ENCODE measurements at places on chromosomes 12 and 14.

DNA sequence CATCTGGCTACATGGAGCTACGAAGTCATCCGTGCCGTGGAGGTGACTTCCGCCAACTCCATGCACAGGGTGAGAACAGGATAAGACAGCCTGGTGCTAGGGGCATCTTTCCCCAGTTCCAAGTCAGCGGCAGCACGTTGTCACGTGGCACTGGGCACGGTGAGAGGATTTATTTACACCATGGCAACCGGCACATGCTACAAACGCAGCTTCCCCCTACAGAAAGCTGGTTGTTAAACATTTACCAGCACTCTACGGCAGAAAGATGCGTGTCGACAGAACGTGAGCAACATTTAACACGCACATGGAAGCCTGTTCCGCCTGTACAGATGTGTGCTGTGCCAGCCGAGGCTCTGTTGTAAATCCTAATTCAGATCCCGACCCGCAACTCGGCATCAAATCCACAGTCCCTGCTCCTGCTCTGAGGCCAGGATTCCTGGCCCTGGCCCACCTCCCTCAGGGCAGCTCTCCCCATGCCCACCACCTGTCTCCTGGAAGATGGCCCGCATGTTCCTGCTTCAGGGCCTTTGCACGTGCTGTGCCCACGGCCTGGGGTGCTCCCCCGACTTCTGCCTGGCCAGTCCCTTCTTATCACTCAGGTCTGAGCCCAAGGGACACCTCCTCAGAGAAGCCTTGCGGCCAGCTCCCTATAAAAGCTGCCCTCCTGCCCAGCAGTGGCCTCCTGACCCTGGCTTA lies 114.1 kb downstream of the RFLNA start:
- peak overlapping the region; percentile 45 for H3K27ac ChIP-seq
- DNase-seq, result peak; percentile 45
- H3K27me3 ChIP-seq, result no peaks in the 10 kb centered on the region
- H3K36me3 ChIP-seq, result no peaks in the 10 kb centered on the region
- peaks cover 56% of the 10 kb centered on the region for H3K4me1 ChIP-seq
- H3K4me3 ChIP-seq, result no peak overlapping the region

DNA sequence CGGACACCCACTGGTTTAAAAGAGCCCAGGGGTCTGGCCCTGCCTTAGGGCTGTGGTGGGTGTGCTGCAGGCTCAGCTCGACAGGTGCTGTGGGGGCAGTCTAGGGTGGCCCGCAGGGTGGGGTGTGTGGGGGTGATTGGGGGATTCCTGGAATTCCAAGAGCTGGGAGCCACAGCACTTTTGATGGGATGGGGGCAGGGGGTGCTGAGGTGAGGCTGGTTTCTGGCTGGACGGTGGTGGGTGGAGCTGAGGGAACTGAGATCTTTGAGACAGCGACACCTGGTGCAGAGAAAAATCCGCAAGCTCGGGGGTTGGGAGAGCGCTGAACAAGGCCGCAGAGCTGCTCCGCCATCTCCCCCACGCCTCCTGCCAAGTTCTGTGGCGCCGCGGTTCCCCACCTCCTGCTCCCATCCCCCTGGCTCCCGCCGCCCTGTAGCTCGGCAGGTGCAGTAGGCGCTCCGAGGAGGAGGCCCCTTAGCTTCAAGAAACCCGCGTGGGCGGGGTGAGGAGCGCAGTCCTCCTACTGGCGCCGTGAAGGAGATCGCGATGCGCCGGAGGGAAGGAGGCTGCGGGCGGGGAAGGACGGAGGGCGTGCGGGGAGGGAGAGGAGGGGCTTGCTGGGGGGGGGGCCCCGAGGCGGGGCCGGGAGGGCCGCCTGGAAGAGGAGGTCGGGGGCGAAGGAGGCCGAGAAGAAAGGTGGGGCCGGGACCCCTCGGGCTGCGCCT lies 1.3 kb upstream of the TEDC1 start:
- peaks cover 63% of the 10 kb centered on the region for H3K4me1 ChIP-seq
- peak; percentile 93 for DNase-seq
- H3K27ac ChIP-seq, result peak overlapping the region; percentile 98
- peaks cover 16% of the 10 kb centered on the region for H3K27me3 ChIP-seq

GRCh38 chr12:21499765-21500164 lies 1.7 kb downstream of the RECQL start:
- H3K4me3 ChIP-seq, result no peak overlapping the region
- H3K36me3 ChIP-seq, result no peaks in the 10 kb centered on the region
- DNase-seq, result no peak
- H3K27ac ChIP-seq, result no peak overlapping the region

DNA sequence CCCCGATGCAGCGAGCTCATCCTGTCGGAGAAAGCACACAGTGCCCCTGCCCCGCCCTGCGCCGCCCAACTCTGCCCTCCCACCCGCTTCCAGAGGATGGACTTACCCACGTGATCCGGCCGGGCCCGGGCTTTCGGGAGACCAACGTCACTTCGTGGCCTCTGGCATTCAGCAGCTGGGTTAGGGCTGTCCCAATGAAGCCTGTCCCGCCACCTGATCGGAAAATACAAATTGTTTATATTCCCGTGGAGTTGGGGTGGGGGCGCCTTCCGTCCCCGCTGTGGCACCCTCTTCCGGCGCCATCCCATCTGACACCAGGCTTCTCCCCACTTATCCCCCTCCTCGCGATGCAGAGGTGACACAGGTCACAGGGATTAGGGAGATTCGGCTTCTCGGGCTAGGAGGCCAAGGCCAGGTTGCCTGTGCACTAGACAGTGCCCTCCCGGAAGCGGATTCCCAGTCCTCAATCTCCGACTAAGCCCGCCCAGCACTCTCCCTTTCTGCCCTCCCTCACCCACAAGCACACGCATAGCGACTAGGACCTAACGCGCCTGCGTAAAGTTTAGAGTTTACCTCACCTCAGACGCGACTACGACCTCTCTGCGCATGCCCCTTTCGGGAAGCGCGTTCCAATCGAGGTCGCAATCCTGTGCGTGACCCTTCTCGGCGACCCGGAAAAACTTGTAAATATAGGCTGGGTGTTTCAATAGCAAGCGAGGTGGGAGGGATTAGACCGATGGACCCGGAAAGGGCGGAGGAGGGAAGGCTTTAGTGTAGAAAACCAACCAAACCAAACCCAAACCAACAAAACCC lies at the start of gene SDR39U1:
Gene SDR39U1 (minus strand): TSS at position 537 of the 813 bp plus-strand sequence. CDS start 7 bp downstream, at position 530.
- peak within 1 kb of the TSS; percentile 95 for H3K27ac ChIP-seq
- H3K4me1 ChIP-seq, result peaks cover 37% of the 10 kb centered on the region
- peak; percentile 98 for DNase-seq
- no peaks in the 10 kb centered on the region for H3K27me3 ChIP-seq

DNA sequence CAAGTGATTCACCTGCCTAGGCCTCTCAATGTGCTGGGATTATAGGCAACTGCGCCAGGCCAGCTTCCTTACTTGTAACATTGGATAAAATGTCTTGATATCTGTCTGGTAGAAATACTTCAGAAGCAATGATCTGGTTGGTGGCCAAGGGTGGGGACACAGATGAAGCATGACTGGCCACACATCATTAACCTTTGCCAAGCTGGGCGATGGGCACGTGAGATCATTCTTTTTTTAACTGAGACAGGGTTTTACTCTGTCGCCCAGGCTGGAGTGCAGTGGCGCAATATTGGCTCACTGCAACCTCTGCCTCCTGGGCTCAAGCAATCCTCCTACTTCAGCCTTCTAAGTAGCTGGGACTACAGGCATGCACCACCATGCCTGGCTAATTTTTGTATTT lies 31.1 kb downstream of the PLEKHH1 start:
- no peaks in the 10 kb centered on the region for H3K36me3 ChIP-seq
- no peaks in the 10 kb centered on the region for H3K4me1 ChIP-seq
- H3K27me3 ChIP-seq, result no peaks in the 10 kb centered on the region
- no peak for DNase-seq

- no peak for DNase-seq
- no peaks in the 10 kb centered on the region for H3K4me1 ChIP-seq
- no peak overlapping the region for H3K4me3 ChIP-seq
- H3K27ac ChIP-seq, result no peak overlapping the region
Observed at GRCh38 chr12:2973566-2973965, 14.4 kb downstream of the TEAD4 start.

GRCh38 chr14:39184628-39185255 lies 9.7 kb downstream of the PNN start:
- H3K27ac ChIP-seq, result no peak overlapping the region
- H3K4me1 ChIP-seq, result no peaks in the 10 kb centered on the region
- no peaks in the 10 kb centered on the region for H3K27me3 ChIP-seq
- DNase-seq, result no peak
- H3K36me3 ChIP-seq, result no peaks in the 10 kb centered on the region

DNA sequence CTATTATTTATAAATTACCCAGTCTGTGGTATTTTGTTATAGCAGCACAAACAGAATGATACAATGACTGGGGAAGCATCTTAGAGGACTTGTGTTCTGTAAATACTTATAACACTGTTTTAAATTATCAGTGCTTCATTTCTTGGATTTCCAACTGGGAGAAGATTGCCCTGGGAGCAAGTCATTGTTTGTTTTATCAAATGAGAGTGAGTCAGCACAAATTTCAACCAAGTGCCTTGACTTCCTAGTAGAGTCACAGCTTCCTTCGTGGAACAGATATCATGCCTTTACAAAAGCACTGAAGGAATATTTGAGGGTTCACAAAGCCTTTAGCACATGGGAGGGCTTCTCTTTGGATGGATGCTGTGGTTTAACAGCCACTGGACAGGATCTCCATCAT lies 234.1 kb downstream of the KTN1 start:
- no peak for DNase-seq
- no peaks in the 10 kb centered on the region for H3K36me3 ChIP-seq
- no peak overlapping the region for H3K27ac ChIP-seq
- H3K27me3 ChIP-seq, result no peaks in the 10 kb centered on the region
- no peak overlapping the region for H3K4me3 ChIP-seq
- no peaks in the 10 kb centered on the region for H3K4me1 ChIP-seq

DNA sequence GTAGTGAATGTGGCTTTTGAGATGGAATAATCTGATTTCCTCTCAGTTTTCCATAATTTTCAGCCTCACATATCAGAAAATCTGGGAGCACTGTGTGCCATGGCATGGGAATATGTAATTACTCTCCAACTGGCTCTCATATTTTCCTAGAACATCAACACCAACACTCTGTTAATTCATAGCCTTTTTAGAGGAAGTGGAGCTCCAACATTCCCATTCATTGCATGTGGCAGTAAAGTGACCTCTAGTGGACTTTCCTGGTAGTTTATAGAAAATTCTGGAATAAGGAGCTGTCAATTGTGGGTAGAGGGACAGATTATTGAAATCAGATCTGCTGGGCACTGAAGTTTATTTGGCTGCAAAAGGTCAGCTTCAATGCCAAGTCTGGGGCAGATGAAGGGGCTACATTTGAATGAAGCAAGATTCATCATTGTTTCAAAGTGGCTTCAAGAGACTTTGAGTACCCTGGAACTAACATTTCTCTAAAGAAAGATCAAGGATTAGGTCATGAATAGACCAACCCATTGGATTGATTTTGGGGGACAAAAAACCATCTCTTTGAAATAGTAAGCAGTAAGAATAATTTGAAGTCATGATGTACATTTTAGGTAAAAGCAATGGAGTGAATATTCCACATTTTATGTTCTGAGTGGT lies 23.6 kb upstream of the USP44 start:
- no peak overlapping the region for H3K27ac ChIP-seq
- H3K4me3 ChIP-seq, result no peak overlapping the region
- no peaks in the 10 kb centered on the region for H3K27me3 ChIP-seq
- DNase-seq, result no peak
- H3K36me3 ChIP-seq, result no peaks in the 10 kb centered on the region

- no peaks in the 10 kb centered on the region for H3K36me3 ChIP-seq
- H3K27me3 ChIP-seq, result no peaks in the 10 kb centered on the region
Observed at GRCh38 chr12:59597385-59597781, 1.6 kb downstream of the SLC16A7 start.

DNA sequence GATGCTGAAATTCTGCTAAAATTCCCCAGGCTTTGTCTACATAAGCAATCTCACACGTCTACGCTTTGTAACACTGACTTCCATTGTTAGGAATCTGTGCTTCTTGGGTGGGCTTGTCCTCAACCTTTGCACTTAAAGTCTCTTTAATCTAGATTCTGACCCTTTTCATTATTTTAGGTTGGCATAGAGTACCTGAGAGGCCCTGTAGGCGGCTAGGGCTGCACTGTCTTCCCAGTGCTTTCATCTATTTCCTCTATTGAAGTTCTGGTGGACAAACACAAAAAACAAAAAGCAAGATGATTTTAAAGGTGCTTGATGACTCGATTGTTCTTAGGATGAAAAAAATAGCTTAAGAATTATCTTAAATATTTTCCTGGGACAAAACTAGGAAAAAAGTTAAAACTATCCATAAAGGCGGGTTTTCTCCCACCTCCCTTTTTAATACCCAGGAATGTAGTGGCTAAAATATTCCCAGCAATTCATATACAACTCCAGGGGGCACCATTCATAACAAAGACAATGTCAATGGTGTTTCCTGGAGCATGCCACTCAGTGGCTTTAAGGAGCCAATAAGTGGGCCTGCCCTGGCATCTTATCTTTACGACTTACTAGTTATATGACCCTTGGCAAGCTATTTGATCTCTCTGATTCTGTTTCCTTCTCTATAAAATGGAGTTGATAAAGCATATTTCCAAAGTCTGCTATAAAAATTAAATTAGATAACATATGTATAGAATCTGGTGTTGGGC lies 197.5 kb downstream of the STXBP6 start:
- no peaks in the 10 kb centered on the region for H3K36me3 ChIP-seq
- no peaks in the 10 kb centered on the region for H3K27me3 ChIP-seq
- DNase-seq, result peak; percentile 54
- no peak overlapping the region for H3K4me3 ChIP-seq
- H3K27ac ChIP-seq, result peak overlapping the region; percentile 37

GRCh38 chr12:123253641-123254459 lies 17.8 kb downstream of the CDK2AP1 start:
- H3K4me3 ChIP-seq, result no peak overlapping the region
- H3K4me1 ChIP-seq, result peaks cover 26% of the 10 kb centered on the region
- peaks cover 22% of the 10 kb centered on the region for H3K36me3 ChIP-seq
- no peak overlapping the region for H3K27ac ChIP-seq
- no peaks in the 10 kb centered on the region for H3K27me3 ChIP-seq

- no peak overlapping the region for H3K4me3 ChIP-seq
- no peaks in the 10 kb centered on the region for H3K4me1 ChIP-seq
- no peaks in the 10 kb centered on the region for H3K36me3 ChIP-seq
- H3K27ac ChIP-seq, result no peak overlapping the region
Observed at GRCh38 chr12:45601390-45601789, 128.1 kb upstream of the ARID2 start.

GRCh38 chr14:21262410-21262809 lies 6.8 kb downstream of the HNRNPC start:
- DNase-seq, result no peak
- peaks cover 75% of the 10 kb centered on the region for H3K4me1 ChIP-seq
- no peaks in the 10 kb centered on the region for H3K36me3 ChIP-seq
- H3K4me3 ChIP-seq, result no peak overlapping the region
